ENCODE measurements at places on chromosomes 1 and 21.

DNA sequence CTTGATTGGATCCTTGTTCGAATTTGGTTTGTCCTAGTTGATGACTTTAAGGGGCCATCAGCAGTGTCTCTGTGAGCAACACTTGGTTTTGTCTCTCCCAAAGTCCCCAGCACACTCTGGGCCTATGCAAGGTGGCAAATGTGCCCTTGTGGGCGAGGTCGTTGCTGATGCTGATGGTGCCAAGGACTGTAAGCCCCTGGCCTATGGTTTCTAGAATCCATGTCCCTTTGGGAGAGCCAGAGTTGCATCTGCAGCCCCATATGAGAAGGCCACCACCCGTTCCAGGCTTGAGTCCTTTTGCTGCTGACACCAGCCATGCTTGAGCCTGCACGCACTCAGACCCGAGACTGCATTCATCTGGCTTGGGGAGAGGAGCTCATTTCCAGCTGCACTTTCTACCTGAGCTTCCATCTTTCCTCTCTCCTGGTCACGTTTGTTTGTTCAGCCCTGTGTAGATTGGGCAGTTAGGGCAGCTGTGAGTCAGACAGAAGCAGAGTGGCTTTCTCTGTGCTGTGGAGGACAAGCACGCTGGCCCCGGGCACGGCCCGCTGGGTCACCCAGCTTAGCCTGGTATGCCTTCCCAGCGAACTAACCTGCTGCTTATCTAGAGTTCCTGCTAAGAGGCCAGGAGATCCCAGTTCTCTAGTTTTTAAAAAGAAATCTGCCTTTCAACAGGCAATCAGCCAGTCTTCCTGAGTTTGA lies 52.1 kb upstream of the CSF3R start:
- DNase-seq: no peak

GRCh38 chr1:62887799-62888507 lies 104.0 kb downstream of the ATG4C start:
- no peak for DNase-seq

DNA sequence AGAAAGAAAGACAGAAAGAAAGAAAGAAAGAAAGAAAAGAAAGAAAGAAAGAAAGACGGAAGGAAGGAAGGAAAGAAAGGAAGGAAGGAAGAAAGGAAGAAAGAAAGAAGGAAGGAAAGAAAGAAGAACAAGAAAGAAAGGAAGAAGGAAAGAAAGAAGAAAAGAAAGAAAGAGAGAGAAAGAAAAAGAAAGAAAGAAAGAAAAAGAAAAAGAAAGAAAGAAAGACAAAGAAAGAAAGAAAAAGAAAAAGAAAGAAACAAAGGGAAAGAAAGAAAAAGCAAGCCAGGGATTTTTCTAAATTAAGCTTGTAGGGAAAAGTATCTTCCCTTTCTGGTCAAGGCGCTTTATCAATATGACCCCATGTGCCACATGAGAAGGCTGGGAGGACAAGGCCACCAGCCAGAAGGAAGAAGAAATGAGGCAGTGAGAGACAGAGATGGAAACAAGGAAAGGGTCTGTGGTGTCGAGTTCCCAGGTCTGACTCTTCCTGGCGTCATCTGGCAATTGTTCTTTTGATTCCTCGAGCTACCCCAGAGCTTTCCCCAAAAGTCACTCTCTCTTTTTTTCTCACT lies 88.4 kb upstream of the LPGAT1 start:
- DNase-seq: no peak

DNA sequence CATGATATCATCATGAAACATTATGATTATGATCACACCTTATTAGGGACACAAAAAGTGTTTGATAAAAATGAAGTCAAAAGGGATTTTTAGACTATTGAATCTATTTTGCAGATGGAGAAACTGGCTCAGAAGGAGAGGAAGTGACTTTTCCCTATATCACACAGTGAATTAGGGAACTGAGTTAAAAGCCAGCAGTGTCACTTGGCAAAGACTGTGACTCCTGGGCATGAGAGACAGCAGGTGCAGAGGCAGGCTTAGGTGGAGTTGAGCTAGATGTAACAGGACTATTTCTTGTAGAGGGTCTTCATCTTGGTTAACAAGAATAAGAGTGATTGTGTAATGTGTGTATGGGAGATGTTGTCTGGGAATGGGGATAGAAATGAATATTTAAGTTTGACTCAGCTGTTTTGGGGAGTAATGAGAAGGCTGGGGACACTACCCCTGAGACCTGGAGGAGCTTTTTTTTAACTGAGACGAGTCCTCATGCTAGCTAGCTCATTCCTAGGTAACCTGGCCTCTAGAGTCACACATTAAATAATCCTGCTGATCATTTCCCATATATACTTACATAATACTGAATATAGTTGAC lies 1.0 kb upstream of the CD84 start:
- DNase-seq: no peak

DNA sequence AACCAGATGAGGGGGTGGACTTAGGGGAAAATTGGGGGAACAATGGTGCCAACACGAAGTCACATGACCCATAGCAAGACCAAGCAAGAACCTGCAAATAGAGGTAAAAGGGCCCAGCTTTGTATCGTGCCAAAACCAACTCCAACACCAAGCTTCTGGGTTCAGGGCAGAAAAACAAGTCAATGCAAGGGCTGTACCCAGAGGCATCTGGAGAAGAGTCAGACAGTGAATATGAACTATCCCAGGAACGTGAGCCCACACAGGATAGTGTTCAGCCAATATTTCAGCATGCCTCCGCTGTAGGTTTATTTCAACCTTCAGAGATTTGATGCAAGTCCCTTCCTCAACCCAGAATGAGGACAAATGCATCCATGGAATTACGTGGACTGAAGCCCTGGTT lies 15.0 kb upstream of the ZMYM6 start:
- DNase-seq: no peak

DNA sequence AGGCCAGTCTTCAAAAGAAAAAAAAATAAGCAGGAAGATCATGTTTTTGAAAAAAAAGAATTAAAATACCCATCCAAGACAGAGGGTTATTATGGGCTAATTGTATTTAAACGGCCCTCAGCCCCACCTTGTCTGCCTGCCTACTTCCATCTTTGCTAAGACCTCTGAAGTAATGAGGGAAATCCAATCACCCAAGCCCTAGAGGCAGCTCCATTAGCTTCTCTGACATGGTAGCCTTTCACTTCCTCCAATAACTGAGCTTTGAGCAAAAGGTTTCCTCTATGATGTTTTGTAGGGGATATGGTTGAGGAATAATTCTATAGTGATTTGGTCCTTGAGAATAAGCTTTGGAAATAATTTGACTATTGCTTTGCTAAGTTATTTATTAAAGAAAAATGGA lies 178.2 kb upstream of the SGIP1 start:
- DNase-seq: no peak

DNA sequence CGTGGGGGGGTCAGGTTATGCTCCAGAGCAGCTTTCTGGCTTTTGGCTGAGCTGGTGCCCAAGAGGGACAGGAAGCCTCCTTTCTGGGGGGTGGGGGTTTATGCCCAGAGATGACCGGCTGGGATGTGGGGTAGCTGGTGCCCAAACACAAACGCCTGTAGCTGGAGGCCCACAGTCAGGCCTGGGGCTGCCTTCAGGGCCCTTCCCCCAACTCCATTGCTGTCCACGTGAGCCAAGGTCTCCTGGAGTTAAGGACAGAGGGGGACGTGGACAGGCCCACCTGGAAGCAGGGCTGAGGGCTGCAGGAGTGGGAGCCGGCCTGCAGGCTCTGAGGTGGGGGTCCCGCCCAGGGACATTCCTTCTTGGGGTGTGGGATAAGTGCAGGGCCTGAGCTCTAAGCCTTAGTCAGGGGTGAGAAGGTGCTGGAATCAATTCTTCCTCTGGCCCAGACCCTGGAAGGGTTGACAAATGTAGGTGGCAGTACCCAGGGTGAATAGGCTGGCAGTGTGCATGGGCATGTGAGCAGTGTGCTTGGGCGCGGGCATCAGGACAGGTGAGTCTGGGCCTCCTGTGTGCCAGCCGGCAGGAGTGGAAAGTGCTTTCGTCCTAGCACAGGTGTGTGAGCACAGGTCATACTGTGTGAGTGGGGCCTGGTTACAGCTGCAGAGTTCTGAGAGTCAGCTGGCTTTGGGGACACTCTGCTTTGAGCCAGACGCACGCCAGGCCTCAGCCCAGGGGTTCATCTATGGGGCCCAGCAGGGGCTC lies 6.8 kb downstream of the CPLANE2 start:
- no peak for DNase-seq

- DNase-seq: no peak
Observed at GRCh38 chr1:161827786-161828185, 61.7 kb downstream of the ATF6 start.

DNA sequence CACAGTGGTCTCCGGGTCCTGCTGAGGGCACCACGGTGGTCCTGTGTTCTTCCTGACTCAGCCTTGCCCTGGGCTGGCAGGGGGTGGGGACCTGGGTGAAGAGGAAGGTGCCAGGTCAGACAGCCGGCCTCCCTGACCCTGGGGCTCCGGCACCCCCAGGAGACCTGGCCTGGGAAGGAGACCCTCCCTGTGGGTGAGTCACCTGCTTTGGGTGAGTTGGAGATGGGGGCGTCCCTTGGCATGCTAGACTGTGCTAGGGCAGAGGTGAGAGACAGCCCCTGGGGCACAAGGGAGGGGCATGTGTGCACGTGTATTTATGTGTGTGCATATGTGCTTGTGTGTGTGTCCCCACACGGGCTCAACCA lies 23.4 kb downstream of the SPSB1 start:
- no peak for DNase-seq

DNA sequence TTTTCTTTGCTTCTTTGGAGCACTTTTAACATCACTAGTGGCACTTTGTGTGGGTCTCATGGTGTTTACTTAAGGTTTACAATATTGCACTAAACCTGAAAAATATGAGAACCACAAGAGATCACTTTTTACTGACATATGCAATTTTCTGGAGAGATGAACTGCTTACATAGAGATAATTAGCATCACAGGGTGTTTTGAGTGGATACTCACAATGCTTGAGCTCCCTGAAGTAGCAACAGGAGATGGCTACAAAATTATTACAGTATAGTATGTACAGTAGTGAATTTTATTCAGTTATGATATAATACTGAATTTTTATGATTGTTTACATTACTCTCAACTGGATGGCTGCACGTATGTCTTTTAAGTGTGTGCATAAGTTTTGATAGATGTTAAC lies 22.6 kb downstream of the RPRD2 start:
- no peak for DNase-seq

DNA sequence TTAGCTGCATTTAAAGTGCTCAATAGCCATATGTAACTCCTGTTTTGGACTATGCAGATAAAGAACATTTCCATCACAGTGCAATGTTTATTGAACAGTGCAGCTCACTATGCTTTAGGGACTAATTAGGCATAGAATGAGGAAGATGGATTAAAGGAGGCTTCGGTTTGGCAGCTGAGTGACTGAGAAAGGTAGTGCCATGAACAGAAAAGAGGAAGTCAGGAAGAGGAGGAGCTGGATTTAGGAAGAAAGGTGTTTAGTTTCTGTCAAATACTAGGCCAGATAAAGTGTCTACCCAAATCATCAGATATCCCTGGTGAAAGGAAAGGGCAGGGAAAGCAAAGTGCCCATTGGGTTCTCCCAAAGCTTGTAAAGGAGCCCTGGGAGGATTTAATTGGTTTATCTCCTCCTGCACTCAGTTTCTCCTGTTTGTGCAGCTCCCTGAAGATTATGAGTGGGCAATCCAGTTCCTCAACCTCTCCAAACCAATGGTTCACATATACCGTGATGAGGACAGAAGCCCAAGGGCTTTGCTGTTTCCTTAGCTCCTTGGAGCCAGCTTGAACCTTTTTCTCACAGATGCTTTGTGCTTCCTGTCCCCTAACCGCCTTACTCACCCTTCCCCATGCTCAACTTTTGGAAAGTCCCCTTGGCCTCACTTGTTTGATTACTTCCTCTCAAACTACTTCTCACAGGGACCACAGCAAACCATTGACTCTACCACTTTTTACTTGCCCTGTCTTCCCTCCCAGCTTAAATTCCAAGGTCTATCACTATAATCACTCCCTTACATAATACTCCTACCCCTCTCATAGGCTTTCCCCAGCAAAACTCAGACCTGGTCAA lies 3.5 kb upstream of the RAP1A start:
- DNase-seq: no peak

GRCh38 chr1:199124351-199124750 lies 485.5 kb downstream of the PTPRC start:
- DNase-seq: peak; percentile 31

DNA sequence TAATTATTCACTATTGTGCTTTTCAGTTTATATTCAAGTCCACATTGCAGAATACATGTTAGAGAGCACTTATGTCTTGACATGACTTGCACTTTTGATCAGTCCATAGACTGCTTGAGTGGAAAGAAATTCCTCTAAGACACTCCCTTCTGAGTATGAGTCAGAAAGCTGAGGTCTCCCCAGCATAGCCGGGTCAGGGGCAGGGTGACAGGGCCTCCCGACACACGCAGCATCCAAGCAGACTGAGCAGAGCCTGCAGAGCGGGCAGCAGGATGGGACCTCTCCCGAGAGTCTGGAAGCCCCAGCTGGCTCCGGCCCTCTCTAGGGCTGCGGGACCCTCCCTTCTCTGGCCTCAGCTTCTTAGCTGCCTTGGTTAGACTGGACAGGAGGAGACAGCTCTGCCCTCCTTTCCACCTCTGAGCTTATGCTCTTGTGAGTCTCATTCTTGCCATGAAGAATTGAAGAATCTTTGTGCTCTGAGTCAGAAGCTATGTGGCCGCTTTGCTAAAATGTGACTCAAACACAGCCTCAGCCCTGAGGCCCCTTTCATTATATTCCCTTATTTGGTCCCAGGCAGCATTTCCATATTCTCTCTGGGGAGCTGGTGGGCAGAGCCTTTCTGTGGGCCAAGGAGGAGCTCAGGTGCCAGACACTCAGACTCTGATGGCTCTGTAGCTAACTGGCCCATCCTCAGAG lies 11.2 kb upstream of the CAPN2 start:
- peak; percentile 96 for DNase-seq

GRCh38 chr21:46093668-46094400 lies 4.1 kb upstream of the COL6A2 start:
- DNase-seq: no peak

DNA sequence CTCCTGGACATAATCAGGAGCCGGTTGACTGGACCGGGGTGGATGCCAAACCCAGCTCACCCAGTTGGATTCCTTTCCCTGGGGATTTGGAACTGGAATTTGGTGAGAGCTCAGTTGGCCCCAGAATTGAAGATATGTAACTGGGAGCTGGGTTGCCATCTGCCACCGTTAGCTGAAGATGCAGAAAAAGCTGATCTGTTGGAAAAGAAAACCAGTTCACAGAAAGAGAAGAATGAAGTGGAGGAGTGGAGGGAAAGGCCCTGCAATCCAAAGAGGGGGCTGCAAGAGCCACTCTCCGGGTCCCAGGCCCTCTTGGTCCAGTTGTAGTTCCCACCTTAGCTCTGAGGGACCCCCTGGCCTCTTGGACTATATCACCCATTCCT lies 16.0 kb downstream of the TEX35 start:
- DNase-seq: no peak

GRCh38 chr1:92958203-92958970 lies 2.9 kb downstream of the DIPK1A start:
- DNase-seq: no peak

GRCh38 chr21:45293220-45293725 lies 5.6 kb upstream of the POFUT2 start:
- no peak for DNase-seq

- DNase-seq: no peak
Observed at GRCh38 chr1:223183268-223183862, 40.3 kb upstream of the TLR5 start.

Data from fibroblast of pulmonary artery (primary cell).